GM19239 (cell line): ENCODE measurements at places on chromosomes 11 and 22.

DNA sequence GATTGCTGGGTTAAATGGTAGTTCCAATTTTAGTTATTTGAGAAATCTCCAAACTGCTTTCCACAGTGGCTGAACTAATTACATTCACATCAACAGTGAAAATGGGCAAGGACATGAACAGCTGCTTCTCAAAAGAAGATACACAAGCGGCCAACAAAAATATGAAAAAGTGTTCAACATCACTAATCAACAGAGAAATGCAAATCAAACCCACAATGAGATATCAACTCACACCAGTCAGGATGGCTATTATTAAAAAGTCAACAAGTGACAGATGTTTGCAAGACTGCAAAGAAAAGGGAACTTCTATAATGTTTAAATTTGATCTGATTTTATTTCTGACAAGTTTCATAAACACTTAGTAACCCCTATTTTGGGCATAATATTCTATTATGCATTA lies 537.5 kb downstream of the DLG2 start:
- no peak for DNase-seq

GRCh38 chr11:125621995-125622394 lies 3.0 kb upstream of the CHEK1 start:
- DNase-seq: no peak

DNA sequence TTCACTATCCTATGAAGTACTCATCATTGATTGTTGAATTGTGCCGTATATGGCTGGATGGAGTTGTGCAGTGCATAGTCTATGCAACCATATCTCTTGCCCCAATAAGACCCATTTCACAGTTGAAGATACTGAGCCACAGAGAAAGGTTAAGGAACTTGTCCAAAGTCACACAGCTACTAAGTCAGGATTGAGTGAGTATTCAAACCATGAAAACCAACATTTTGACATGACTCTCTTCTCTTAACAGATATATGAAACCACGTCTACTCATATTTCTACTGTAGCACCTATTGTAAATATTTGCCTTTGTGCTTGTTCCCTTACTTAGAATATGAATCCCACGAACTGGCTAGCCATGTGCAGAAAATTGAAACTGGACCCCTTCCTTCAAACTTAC lies 58.1 kb downstream of the MAML2 start:
- DNase-seq: no peak

GRCh38 chr11:95715777-95716241 lies 73.8 kb downstream of the FAM76B start:
- DNase-seq: peak; percentile 12

GRCh38 chr11:78420796-78421209 lies 3.2 kb upstream of the GAB2 start:
- DNase-seq: no peak

GRCh38 chr11:27660171-27660570 lies 40.1 kb downstream of the BDNF start:
- DNase-seq: no peak

- DNase-seq: no peak
Observed at GRCh38 chr11:61697078-61697502, 16.9 kb downstream of the DAGLA start.

GRCh38 chr22:26674211-26675190 lies 17.1 kb downstream of the MIAT start:
- DNase-seq: peak; percentile 37

- DNase-seq: peak; percentile 70
Observed at GRCh38 chr11:17760102-17761029, 25.8 kb downstream of the KCNC1 start.

- no peak for DNase-seq
Observed at GRCh38 chr11:112844517-112844916, 116.7 kb upstream of the NCAM1 start.

- no peak for DNase-seq
Observed at GRCh38 chr11:83574519-83574918, 288.4 kb upstream of the CCDC90B start.

DNA sequence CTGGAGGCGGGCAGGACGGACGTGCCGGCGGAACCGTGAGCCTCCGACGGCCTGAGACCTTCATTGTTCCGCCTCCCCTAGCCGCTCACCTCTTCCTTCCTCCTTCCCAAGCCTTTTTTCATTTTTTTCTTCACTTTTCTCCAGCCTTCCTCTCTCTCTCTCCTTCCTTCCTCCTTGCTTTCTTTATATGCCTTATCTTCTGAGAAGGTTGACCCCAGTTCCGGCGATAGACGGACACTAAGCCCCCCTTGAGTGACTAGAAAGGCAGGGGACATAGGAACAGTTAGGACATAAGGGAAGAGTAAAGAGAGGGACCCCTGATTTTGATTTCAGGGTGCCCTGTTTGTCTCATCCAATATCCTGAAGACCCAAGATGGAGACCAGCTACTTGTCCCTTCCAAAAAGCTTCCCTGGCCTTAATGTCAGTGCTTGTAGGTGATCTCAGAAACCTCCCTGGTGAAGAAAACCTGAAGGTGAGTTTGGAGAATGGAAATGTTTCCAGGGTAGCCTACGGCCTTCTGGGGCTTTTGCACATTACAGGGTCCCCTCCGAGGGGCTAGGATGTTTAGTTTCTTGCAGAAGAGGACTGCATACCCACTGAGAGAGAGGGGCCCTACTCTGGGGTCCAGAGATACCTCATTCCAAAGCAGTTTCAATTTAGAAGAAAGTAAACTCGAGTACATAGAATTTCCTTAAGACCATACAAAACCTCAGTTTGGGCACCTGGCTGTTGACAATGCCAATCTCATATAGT lies 3.5 kb downstream of the ADM start:
- DNase-seq: no peak

GRCh38 chr22:39428597-39429071 lies 28.2 kb upstream of the MGAT3 start:
- no peak for DNase-seq

- DNase-seq: no peak
Observed at GRCh38 chr11:39102236-39102635, 2357.2 kb downstream of the LRRC4C start.

- no peak for DNase-seq
Observed at GRCh38 chr11:83819931-83820549, 533.9 kb upstream of the CCDC90B start.

- DNase-seq: no peak
Observed at GRCh38 chr11:117251506-117251905, 19.0 kb downstream of the RNF214 start.

- peak; percentile 36 for DNase-seq
Observed at GRCh38 chr22:35437049-35437448, 37.1 kb downstream of the MCM5 start.
